ENCODE measurements at places on chromosomes 1 and 21.

DNA sequence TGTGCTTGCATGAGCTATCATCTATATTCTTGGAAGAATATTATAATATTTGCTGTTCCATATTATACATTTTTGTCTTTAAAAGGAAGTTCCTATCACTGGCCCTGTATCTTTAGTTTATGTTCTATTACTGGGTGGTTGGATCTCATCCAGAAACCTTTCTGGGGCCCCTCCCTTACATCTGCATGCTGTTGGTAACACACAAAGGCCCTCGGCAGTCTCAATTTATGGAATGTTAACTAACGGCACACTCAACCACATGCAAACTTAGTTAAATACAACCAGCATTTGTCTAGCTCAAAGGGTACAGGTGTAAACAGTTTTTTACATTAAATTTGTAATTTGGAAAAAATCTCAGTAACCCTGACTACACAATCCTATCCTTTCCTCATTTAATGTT, 9.7 kb upstream of the HYI start:
- DNase-seq = no peak

GRCh38 chr21:42257091-42257765, 38.3 kb downstream of the ABCG1 start:
- DNase-seq = no peak

DNA sequence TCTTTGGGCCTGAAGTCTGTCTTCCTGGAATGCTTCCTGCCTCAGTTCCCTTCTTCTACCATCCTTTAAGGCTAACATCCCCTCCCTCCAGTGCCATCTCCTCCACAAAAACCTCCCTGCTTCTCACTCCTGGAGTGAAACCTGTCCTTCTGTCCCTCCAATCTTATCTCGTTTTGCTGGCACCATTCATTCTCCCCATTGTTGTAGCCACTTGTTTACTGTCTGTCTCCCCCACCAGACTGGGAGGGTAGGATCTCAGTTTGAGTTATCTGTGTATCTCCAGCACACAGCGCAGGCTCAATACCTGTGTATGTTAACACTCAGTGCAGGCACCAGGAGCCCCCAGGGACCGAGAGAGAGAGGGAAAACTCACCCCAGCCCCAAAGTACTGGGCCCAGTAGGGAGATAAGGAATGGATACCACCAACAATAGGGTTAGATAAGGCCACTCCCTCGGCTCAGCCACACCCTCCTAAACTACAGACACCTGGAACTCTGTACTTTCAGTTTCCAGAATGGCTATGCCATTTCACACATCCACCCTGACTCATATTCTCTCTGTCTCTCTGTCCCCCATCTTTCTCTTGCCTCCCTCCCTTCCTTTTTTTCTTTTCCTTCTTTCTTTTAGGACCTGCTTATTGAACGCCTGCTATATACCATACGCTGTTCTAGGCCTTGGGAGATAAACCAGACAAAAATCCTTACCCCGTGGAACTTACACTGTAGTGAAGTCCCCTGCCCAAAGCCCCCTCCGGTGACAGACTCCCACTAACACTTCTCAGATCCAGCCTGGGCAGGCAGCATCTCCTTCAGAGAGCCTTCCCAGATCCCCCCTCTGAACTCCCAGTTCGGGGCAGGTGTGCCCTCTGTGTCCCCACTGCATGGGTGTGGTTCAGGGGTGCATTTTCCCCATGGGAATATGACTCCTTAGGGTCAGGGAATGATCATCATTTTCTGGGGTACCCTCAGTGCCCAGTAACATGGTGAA, 3.3 kb upstream of the SSBP3 start:
- DNase-seq = peak; percentile 55

DNA sequence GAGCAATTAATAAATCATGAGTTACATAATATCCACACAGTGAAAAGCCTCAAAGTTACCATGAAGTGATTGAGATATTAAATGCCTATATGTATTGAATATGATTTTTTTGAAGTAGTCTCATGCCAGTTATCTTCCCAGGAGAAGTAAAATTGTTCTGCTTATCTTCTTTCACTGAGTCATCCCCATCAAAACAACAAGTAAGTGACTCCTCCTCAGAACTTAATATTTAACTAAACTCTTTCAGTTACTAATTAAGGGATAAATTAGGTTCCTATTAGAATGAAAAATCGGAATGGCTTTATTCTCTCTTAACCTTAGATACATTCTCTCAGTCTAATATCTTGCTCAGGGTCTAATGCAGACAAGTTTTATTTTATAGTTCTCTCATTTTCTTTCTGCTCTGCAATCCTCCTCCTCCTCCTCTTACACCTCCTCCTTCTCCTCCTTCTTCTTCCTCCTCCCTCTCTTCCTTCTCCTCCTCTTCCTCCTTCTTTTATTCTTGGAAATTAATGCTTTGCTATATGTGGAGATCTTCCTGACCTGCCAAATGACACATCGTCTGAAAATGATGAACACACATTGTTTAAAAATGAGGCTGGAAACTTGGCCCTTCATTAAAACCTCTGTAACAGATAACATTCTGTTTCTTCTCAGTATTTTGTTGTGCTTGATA, 110.9 kb downstream of the RUNX1 start:
- DNase-seq = no peak

GRCh38 chr1:159783724-159784123, 3.0 kb downstream of the DUSP23 start:
- no peak for DNase-seq

DNA sequence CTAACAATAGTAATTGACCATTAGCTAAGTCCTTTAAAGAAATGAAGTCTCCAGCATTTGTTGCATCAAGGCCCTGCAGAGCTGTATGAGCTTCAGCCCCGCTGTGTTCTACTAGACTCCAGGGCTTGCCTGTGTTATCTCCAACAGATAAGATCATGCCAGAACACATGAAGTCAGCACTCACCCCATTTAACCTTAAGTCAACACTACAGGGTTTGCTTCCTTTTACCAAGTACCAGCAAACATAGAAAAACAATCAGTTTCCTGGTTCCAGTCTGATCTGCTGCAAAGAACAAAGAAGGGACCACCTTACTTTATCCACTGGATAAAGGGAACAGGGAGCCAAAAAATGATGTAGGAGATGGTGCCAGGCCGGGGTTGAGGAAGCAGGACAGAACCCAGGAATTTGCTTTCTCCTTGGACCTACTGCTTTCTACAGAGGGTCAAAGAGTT, 41.3 kb upstream of the ENAH start:
- DNase-seq = no peak

GRCh38 chr1:233735847-233736246, 121.9 kb downstream of the KCNK1 start:
- DNase-seq = no peak

GRCh38 chr1:115283249-115283648, 54.8 kb downstream of the NGF start:
- DNase-seq = no peak
